Stomach (tissue), 19 donors: ENCODE measurements at places on chromosomes 4 and X.

GRCh38 chrX:39736216-39737211 is 361.2 kb downstream of the BCOR start:
- peak; percentile 70 for DNase-seq

DNA sequence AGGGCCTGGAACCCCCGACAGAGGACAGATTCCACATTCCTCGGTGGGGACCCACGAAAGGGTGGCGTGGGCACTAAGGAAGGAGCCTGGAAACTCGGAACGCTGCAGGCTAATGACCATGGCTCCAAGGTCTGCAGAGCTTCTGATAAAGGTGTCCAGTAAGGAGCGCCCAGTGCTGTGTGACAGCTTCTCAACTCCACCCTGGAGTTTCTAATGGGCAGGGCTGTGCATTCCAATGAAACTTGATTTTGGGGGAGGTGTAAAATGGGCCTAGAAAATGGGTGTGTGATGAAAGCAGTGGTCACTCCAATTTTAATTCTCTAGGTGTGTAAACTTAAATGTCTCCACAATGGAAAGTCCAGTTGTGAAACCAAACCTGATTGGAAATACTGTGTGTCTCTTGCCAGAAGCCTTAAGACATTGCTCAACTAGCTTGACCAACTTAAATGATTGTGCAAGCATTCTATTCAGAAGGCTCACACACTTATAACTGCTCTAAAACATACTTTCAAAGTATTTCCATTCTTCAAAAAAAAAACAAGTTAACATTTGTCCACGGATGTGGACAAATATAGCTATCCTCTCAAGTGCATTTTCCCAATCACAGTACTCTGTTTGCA is 52.1 kb downstream of the XAGE2 start:
- no peak for DNase-seq

DNA sequence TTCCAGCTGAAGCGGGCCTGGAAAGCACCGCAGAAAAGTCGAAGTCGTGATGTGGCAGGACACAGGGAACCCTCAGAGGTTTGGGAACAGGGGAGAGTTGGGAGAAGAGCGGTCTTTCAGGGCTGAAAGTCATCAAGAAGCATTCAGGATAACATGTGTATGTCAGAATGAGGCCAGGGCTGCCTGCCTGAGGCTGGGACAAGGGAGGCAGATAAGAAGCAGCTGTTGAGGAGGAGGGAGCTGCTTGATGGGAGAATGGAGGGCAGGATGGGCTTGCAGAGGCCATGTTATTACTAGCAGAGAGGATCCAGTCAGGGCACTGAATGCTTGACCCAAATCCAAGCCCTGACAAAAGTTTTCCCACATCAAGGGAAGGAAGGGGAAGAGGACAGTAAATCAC is 132.0 kb downstream of the ATG4A start:
- DNase-seq = no peak

GRCh38 chrX:68060506-68061205 is 372.6 kb downstream of the OPHN1 start:
- no peak for DNase-seq

DNA sequence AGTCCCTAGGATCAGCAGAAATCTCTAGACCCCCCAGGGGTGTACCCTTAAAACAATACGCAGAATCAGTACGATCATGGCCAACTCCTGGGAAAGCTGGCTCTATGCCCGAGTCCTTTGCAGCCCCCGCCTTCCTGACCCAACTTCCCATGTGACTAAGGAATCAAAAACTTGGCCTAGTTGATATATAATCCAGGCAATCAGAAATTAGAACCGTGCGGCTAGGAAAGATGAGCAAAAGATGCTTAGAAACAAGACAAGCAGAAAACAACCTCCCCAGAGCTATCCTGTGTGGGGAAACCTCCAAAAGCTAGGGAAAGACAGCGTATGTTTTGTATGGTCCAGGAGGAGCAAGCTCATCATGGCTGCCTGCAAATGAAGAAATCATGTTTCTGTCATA is 110.0 kb downstream of the PPARGC1A start:
- DNase-seq = no peak

DNA sequence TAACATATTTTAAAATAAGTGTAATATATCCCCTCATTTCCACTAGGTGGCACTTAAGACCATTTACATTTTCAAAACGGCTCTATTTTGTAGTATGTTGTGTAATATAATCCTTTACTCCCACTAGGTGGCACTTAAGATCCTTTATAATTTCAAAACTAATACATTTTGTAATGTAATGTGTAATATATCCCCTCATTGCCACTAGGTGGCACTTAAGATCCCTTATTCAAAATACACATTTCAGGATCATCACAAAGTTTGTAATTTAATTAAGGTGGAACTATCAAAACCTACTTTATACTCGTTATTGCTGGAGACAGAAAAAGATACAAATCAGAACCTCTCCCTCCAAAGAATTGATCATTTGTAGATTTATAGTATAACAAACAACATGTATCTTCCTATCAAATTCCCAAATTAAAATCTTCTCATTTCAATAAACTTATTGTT is 132.5 kb downstream of the ARHGAP6 start:
- no peak for DNase-seq
